ENCODE measurements at places on chromosomes 2 and 18.

DNA sequence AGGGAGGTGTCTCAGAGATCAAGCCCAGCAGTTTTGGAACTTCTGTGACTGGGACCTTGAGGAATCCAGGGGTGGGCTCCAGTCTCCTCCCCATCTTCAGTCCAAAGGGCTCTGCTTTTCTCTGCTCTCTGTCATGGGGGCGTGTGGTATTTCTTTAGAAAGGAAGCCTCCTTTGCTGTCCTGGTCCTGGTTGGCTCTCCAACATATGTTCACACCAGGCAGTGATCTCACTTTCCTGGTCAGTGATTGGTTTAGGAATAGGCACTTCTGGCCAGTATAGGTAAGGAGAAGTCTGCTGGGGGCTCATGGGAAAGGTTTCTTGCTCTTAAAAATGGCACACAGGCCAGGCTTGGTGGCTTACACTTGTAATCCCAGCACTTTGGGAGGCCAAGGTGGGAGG is 115.5 kb upstream of the HAAO start:
- DNase-seq: no peak

DNA sequence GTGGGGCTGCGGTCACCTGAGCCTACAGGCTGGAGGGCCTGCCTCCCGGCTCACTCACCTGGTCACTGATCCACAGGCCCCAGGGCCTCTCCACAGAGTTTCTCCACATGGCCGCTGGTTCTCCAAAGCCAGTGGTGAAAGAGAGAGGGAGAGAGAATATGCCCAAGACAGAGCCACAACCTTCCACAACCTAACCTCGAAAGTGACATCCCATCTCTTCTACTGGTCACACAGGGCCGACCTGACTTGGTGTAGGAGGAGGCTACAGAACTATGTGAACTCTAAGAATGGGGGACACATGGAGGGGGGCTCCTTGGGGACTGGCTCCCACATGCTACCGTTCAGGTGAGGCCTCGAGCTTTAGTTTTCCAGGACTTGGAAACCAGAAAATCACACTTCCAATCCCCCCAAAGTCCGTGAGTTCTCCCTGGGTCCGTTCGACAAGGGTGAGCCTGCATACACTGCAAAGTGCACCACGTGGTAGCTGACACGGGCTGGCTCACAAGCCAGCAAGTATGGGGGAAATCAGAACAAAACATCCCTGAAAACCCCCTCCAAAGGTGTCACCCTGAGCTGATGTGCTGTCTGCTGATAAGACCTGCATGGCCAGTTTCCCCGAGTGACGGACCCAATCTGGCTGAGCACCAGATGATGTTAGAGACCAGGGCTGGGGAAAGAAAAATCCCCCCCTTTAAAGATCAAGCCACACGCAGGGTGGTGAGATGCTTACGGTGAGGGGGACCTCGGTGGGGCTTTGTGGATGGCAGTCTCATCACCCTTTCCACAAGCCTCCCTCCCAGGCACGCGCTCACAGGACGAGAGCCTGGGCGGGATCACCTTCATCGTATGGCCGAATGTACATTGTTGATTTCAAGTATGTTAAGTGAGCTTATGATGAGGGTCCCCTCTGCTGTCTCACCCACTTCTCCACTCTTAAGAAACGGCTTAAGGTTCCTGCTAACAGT is 54.2 kb upstream of the SEMA4C start:
- no peak for DNase-seq

DNA sequence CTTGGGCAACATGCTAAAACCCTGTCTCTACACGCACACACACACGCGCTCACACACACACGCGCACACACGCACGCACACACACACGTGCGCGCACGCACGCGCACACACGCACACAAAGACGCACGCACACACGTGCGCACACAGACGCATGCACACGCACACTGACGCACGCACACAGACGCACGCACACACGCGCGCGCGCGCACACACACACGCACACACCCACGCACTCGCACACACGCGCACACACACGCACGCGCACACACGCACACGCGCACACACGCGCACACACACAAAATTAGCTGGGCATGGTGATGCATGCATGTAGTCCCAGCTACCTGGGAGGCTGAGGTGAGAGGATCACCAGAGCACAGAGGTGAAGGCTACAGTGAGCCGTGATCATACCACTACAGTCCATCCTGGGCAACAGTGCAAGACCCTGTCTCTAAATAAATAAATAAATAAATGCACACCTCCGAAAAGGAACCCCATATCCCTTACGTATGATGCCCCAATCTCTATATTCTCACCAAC is 8.1 kb upstream of the IAH1 start:
- no peak for DNase-seq

DNA sequence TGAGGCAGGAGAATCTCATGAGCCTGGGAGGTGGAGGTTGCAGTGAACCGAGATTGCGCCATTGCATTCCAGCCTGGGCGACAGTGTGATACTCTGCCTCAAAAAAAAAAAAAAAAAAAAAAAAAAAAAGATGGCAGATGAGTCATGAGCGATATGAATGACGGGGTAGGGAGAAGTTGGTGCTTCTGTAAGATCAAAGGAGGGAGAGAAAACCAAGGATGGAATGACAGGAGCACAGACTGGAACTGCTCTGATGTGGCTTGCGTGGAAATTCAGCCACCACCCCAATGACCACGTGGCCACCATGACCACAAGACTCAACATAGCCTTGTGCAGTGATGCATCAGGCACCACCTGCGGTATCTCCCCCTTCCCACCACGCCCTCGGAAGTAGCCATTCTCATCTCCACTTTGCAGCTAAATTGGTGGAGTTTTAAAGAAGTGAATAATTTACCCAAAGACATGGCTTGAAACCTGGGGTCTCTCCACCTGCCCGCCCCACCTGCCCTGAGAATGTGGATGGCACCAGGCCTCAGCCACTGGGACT is 96.0 kb downstream of the ACKR3 start:
- no peak for DNase-seq

- no peak for DNase-seq
Measured at GRCh38 chr18:69996417-69996816, 48.7 kb upstream of the CD226 start.

DNA sequence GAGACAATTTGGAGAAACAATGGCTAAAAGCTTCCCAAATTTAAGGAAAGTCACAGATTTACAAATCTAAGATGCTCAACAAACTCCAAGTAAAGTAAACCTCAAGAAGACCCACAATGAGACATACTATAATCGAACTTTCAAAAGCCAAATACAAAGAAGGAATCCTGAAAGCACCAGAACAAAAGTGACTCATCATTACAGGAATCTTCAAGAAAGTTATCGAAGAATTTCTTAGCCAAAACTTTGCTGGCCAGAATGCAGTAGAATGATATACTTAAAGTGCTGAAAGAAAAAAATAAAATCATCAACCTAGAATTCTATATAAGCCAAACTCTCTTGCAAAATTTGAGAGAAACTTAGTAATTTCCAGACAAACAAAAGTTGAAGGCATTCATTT is 106.5 kb upstream of the TMEM200C start:
- no peak for DNase-seq

DNA sequence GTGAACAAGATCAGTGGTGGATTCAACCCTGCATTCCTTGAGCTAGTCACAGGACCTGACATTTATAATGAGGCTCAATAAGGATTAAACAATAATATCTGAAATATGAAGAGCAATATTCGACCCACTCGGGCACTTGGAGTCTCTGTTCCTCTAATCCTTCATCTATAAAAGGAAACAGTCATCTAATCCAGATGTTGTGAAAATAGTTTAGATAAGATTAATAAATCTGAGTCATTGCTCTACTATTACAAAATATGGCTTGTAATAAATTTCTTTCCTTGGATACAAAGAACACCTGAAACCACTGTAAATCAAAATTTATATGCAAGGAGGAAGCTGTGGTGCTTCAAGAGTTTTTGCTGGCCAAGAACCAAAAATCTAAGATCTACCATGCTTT is 846.9 kb upstream of the ACVR2A start:
- no peak for DNase-seq

DNA sequence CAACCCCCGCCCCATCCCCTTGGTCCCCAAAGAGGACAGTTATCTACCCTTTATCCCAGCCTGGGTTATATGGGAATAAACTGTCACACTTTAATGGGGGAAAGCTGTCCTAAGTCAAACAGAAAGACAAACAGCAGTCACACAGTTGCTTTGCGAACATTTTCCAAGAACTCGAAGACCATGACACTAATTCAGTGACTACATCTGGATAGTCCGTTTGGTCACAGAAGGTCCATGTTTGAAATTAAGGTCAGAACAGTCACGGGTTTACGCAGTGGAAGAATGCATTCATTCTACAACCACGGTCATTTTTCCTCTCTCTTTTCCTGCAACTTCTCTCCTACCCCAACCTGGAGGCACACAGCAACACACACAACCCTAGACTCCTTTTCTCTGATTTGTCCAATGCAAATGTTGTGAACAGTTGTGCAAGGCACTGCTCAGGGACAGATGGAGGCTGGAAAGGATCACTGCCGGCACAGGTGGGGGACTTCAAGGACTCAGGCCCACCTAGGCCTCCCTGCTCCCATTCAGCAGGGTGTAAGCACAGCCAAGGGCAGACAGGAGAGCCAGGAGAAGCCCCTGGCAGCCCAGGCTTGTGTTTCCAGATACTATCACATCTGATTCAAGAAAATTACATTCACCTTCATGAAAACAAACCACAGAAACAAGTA is 39.9 kb downstream of the ZNF516 start:
- DNase-seq: no peak

GRCh38 chr2:133314795-133315194 is 253.5 kb downstream of the NCKAP5 start:
- no peak for DNase-seq

DNA sequence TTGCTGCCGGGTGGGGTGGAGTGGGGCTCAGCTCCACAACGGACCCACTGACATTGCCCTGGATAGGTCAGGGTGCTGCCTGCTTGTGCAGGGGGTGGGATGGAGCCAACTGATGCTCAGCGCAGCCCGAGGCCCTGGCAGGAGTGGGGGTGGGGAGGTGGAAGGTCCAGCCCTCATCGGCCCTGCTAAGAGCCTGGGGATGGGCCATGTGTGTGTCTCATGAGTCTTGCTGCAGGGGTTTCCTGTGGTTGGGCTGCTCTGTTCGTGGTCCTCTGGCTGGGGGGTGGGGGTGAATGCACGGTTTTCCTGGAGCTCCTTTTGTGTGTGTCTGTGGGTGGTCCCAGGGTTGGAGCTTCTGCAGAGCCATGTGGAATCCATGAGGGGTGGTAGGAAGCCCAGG is 39.4 kb upstream of the GALR1 start:
- DNase-seq: no peak

DNA sequence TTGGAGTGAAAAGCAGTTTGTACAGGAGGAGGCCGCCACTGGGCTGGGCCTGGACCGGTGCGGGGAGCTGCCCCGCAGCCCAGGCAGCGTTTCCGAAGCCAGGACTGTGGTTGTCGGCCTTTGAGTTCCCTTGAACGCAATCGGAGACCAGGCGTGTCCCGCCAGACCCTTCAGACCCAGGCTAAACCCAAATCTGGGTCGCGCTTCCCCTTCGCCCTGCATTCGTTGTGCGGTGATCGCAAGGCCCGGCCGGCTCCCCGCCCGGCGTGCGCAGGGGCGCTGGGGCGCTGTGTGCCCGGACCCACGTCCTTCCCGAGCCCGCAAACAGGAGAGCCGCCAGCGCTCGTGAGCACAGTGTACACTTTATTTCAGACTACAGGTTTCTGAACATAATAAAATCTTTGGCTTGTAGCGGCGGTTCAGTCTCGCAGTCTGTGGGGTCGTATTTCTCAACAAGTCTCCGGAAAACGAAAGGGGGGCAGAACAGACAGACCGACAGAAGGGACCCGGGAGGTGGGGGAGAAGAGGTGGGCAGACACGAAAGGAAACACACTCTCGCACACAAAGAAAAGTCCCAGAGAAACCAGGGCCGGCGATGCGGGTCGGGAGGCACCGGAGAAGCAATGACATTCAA is 5.5 kb downstream of the EN1 start:
- DNase-seq: no peak

GRCh38 chr18:11145413-11146191 is 3.8 kb downstream of the PIEZO2 start:
- DNase-seq: no peak

- DNase-seq: no peak
Measured at GRCh38 chr2:158969162-158969714, 798 bp downstream of the TANC1 start.

DNA sequence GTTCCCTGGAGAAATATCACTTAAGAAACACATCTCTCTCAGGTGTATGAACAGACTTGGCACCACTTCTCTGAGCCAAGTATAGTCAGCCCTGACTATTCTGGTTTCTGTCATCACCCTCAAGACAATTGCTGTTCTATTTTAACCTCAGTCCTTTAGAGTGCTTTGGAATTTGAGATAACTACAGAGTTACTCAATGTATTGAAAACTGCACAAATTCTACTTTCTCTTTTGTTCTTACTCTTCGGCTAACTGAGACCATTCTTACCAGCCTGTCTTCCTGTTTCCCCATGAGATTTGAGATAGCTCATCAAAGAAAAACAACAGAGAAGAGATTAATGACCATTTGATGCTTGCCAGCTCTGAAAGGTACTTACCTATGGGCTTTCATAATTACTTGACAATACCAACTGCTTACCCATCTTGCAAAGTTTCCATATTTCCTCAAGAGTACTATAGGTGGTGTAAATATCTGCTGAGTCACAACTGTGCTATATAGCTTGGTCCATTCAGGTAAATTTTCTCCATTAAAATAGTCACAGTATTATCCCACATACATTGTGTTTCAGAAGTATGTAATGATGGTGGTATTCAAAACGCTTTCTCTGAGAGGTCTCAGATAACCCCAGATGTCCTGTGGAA is 467.5 kb upstream of the CHST9 start:
- DNase-seq: no peak

DNA sequence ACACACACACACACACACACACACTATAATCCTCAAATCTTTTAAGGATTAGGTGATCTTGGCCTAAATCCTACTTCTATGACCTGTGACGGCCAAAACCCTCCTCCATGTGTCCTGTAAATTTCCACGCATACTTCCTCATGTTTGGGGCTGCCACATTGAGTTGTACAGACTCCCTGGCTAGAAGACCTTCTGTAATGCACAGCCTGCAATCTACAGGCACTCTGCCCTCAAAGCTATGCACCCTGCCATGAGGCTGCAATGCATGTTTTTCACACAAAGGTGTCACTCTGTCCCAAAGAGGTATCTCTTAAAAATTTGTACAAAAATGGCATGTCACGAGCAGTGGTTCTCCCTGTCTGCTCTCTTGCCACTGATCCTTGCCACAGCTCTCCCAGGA is 26.4 kb upstream of the B4GALT6 start:
- DNase-seq: no peak

DNA sequence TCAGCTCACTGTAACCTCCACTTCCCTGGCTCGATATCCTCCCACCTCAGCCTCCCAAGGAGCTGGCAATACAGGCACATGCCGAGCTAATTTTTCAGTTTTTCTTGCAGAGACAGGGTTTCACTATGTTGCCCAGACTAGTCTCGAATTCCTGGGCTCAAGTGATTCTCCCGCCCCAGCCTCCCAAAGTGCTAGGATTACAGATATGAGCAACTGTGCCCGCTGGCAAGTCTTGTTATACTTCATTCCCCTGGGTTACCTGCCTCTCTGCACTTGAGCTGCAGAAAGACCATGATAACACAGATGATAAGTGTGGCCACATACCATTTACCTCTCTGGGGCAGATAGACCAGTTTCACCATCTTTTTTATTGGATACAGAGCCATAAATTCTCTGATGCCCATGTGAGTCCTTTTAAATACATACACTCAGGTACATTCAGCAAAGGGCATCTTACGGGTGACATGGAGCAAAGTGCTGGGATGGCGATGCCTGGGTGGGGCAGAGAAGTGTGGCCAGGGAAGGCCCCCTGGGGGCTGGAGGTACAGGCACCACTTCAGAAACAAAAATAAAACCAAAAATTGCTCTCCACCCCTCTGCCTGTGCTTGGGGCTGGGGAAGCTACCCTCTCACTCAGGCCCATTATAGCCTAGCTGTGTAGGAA is 20.4 kb downstream of the CCT7 start:
- no peak for DNase-seq

- DNase-seq: no peak
Measured at GRCh38 chr2:234025891-234026401, 24.6 kb upstream of the SPP2 start.

All from NCI-H1417 (cell line).